ENCODE measurements at places on chromosomes 7 and 10.
A peak's percentile ranks its signal among the peaks of the same experiment; 100 is the strongest.

- no peak overlapping the region for H3K4me3 ChIP-seq
- DNase-seq = no peak
- peaks cover 12% of the 10 kb centered on the region for H3K4me1 ChIP-seq
- no peak overlapping the region for H3K27ac ChIP-seq
- no peaks in the 10 kb centered on the region for H3K27me3 ChIP-seq
These were observed 46.7 kb downstream of the JAZF1 start for GRCh38 chr7:28133872-28134271.

DNA sequence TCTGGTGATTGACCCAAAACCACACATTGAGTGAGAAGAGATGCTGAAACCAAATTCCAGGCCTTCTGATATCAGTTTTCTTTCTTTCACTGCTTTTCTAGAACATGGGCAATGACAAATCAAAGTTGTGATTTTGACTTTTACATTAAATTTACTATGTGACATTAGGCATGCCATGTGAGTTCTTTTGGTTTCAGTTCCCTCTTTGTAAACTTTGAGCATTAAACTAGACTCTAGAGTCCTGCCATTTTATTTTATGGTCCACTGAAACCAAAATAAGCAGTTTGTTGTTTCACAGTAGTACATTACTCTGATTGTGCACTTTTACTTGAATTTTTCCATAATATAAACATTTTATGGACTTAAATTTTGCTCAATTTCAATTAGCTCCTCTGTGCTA lies 381.1 kb upstream of the SEMA3D start:
- no peaks in the 10 kb centered on the region for H3K36me3 ChIP-seq
- H3K4me1 ChIP-seq = no peaks in the 10 kb centered on the region
- DNase-seq = no peak
- H3K4me3 ChIP-seq = no peak overlapping the region
- no peak overlapping the region for H3K27ac ChIP-seq

DNA sequence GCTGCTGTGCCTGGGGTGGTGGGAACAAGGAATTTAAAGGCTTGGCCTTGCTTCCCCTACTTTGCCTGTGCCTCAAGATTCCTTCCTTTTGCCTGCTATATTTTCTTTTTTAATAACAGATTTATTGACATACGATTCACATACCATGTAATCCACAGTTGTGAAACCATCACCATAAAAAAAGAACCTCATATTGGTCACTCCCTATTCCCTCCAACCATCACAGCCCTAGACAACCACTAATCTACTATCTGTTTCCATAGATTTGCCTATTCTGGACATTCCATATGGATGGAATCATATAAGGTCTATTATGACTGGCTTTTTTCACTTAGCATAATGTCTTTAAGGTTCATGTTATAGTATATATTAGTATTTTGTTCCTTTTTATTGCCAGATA lies 59.3 kb upstream of the TRIM8 start:
- H3K27me3 ChIP-seq = no peaks in the 10 kb centered on the region
- peaks cover 13% of the 10 kb centered on the region for H3K4me1 ChIP-seq
- no peak overlapping the region for H3K4me3 ChIP-seq
- H3K27ac ChIP-seq = no peak overlapping the region
- DNase-seq = no peak
- no peaks in the 10 kb centered on the region for H3K36me3 ChIP-seq

DNA sequence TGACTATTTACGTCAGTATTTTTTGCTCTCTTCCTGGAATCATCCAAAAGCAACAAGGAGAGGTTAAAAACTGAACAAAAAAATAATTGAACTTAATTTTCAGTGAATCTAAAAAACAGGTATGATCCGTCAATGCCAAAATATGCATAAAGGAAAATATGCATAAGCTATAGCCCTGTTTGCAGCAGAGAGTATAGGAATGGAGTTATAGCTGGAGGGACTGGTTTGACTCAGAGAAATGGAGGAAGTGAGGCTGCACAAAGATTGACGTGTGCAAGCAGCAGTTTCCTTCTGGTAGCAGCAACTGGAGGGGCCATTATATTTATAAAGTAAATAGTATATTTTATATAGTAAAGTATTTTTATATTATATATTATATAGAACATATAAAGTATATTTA lies 37.1 kb downstream of the GNG11 start:
- DNase-seq = no peak
- no peaks in the 10 kb centered on the region for H3K27me3 ChIP-seq
- H3K36me3 ChIP-seq = no peaks in the 10 kb centered on the region
- no peak overlapping the region for H3K27ac ChIP-seq

DNA sequence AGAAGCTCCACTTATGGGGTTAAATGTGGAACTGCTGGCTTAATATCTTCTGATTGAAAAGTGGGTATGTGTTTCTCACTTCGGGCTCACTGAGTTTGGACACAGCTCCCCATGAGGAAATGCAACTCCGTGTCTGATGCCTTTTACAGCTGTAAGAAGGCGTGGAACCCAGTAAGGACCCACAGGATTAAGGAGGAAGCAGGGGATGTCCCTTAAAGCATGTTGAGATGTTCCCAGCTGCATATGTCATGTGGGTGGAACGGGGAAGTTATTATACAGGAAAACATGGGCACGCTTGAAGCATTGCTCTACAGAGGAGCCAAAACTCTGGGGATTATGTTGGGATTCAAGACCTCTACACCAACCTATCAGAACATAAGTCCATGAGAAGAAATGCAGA lies 224.4 kb downstream of the NEBL start:
- DNase-seq = no peak
- no peak overlapping the region for H3K27ac ChIP-seq
- H3K4me1 ChIP-seq = no peaks in the 10 kb centered on the region
- H3K27me3 ChIP-seq = no peaks in the 10 kb centered on the region
- no peak overlapping the region for H3K4me3 ChIP-seq

DNA sequence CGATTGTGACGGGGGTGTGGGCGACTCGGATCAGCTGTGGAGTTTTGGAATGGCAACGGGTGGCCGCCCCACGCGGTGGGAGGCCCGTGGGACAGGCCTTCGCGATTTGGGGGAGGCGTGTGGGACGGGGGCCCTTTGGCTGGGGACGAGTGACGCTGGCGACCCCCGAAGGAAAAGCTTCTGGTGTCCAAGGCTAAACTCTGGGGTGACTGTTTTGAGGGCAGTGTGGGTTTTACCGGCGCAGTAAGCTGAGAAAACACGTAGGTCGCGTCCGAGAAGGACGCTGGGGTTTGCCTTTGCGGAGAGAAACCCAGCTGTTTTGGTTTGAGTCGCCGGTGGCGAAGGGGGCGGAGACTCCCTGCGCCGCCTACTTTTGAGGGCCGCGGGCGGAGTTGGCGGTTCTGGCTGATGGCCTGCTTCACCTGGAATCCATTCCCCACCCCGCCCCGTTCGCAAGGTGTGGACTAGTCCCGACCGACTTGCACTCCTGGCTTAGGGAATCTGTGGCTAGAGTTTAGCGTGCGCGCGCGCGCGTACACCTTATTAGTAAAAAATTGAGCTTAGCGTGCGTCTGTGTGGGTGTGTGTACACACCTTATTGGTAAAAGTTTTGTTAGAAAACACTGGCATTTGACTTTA lies 606 bp downstream of the TAX1BP1 start:
- H3K36me3 ChIP-seq = no peaks in the 10 kb centered on the region
- DNase-seq = peak; percentile 97
- peak overlapping the region; percentile 93 for H3K4me3 ChIP-seq
- H3K27me3 ChIP-seq = no peaks in the 10 kb centered on the region
- peak overlapping the region; percentile 97 for H3K27ac ChIP-seq

DNA sequence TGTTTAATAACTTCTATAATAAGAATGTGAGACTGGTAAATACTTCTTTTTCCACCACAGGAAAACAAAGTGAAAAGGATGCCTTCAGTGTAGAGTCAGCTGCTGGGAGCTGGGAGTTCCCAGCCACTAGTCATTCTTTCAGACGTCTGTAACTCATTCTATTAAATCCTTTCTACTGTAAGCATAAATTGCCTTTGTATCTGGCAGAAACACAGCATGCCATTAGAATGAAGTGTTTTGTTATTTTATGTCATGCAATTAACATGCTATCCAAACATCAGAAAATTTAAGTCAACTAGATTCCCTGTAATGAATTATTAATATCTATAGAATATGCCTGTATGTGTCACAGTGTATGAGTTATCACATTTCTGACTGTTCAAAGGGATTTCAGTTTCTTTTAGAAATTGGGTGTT lies 14.3 kb downstream of the BPGM start:
- H3K27me3 ChIP-seq = no peaks in the 10 kb centered on the region
- H3K27ac ChIP-seq = no peak overlapping the region
- DNase-seq = no peak
- no peaks in the 10 kb centered on the region for H3K4me1 ChIP-seq

DNA sequence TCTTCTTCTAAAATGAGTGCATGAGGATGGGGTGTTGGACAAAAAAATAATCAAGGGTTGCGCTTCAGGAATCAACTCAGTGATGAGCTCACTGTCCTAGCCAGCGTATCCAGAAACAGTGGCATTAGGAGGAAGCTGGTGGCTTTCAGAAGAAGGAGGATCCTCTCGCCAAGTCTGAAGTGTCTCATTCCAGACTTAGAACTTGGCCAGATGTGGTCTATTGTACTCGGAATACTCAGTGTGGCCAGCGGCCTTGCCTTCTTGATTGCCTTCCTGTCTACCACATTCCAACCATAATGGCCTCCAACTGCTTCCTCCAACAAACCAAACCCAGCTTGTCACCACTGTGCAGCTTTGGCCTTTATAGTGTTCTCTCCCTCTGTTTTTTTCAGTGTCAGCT lies 732.4 kb downstream of the KCNMA1 start:
- H3K27me3 ChIP-seq = no peaks in the 10 kb centered on the region
- DNase-seq = no peak

GRCh38 chr10:117320050-117320665 lies 55.1 kb downstream of the PDZD8 start:
- peak; percentile 71 for DNase-seq
- peaks cover 18% of the 10 kb centered on the region for H3K4me1 ChIP-seq
- H3K4me3 ChIP-seq = no peak overlapping the region

DNA sequence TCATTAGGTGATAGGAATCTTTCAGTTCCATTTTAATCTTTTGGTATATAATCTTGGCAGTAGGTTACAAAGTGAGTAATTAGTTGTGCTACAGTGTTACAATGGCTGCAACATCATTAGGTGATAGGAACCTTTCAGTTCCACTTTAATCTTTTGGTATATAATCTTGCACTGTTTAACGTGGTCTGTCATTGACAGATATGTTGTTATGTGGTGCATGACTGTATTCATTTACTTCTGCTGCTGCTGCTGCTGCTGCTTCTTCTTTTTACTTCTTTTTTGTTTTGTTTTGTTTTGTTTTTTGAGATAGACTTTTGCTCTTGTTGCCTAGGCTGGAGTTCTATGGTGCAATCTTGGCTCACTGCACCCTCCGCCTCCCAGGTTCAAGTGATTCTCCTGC lies 28.6 kb downstream of the ST7 start:
- no peak for DNase-seq
- H3K27ac ChIP-seq = no peak overlapping the region
- no peak overlapping the region for H3K4me3 ChIP-seq
- H3K4me1 ChIP-seq = no peaks in the 10 kb centered on the region
- H3K36me3 ChIP-seq = no peaks in the 10 kb centered on the region

All from GM23338 (cell line).